ENCODE measurements at places on chromosomes 3 and 15. TPM values are rescaled to one million over a fixed set of nuclear protein-coding genes. Genes with fewer than 3 reads are reported as not detected.

Gene KBTBD13
- total RNA-seq, result 0.32 TPM

- DNase-seq, result no peak
Measured at GRCh38 chr3:46112984-46113383, 85.7 kb upstream of the XCR1 start.

GRCh38 chr3:126450744-126451143 lies 24.9 kb downstream of the ZXDC start:
- DNase-seq, result no peak

GRCh38 chr15:67199391-67199790 lies 55.1 kb downstream of the AAGAB start:
- DNase-seq, result no peak
